ENCODE measurements at places on chromosomes 12 and 14.
A peak's percentile ranks its signal among the peaks of the same experiment; 100 is the strongest.

GRCh38 chr14:98976271-98976670 is 295.7 kb downstream of the BCL11B start:
- no peak for DNase-seq

GRCh38 chr12:3204730-3205531 is 127.8 kb downstream of the TSPAN9 start:
- DNase-seq, result no peak

DNA sequence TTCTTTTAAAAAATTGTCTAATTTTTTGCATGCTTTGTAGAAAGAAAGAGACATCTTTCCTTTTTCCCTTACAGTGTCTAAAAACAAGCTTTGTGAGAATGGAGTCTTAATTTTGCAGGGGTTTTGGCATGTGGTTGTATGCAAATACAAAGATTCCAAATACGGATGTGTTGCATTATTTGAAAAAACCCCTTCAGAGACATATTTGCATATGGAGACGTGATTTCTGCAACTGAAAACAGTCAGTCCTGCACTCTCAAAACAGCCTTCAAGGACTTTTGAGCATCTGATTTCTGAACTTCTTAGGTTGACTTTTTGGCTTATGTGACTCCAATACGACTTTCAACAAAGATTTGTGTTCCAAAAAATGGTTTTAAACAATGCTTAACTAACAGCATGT is 7.8 kb downstream of the IRAK3 start:
- DNase-seq, result no peak

GRCh38 chr12:84046859-84047258 is 865.7 kb downstream of the SLC6A15 start:
- DNase-seq, result no peak

DNA sequence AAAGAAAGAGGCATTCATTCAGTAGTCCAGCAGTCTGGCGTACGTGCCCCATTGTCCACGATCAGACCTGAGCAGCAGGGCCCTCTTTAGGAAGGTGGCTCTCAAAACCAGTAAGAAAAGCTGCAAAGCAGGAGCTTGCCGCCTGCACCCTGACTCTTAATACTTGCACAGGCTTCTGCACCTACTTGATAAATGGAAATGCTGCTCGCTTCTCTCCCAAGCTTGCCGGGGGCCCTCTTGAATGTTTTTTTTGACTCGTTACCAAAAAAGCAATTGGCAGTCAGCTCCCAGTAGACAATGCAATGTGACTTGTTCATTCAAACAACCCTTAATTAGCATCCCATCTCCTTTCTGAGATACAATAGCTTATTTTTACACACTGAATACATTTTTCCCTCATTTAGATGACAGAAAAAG is 27.2 kb upstream of the PTPRB start:
- no peak for DNase-seq

- no peak for DNase-seq
Measured at GRCh38 chr14:66092748-66093147, 393.4 kb upstream of the CCDC196 start.

DNA sequence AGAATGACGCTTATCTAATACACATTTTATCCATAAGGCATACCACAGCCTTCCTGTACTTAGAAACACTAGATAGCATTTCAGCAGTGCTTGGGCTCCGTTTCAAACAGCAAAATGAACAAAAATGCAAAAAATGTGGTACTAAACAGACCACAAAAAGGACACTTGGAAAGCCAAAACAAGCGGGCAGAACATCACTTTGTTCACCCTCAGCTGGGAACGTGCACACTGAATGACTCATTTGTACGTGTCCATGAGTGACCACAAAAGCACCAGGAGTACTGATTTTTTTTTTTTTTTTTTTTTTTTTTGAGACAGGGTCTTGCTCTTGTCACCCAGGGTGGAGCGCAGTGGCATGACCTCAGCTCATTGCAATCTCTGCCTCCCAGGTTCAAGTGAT is 8.9 kb upstream of the FOXN3 start:
- DNase-seq, result peak; percentile 90

GRCh38 chr14:75132382-75133086 is 5.7 kb upstream of the NEK9 start:
- peak; percentile 52 for DNase-seq

DNA sequence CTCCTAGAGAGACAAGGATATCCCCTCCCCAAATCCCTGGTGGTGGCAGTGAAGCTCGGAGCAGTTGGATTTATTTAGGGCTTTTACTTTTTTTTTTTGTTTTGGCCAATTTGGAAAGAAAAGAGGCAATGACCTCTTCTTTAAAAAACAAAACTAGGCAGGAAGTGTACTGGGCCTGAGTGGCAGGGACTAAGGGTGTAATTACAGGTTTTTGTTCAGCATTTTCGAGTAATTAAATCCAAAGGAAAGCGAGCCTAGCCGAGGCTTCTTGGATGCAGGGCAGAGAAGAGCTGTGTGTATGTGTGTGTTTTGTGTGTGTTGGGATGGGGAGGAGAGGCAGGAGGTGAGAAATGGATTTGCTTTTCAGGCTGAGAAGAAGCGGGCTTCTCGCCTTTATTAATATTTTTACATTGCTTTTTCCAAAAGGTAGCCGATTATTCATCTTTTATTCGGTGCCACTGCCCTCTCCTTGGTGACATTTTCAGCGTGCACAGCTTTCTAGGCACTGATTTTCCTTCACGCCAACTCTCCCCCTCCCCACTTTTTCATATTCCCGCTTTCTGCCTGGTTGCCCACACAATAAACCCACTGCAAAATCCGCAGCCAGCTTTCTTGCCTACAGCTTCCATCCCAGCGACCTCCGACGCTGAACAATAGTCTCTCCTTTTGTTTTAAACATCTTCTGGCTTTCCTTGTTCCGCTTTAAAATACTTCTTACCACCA is 8.9 kb upstream of the IRF2BPL start:
- no peak for DNase-seq

GRCh38 chr12:62716866-62717525 is 218.0 kb downstream of the PPM1H start:
- no peak for DNase-seq

DNA sequence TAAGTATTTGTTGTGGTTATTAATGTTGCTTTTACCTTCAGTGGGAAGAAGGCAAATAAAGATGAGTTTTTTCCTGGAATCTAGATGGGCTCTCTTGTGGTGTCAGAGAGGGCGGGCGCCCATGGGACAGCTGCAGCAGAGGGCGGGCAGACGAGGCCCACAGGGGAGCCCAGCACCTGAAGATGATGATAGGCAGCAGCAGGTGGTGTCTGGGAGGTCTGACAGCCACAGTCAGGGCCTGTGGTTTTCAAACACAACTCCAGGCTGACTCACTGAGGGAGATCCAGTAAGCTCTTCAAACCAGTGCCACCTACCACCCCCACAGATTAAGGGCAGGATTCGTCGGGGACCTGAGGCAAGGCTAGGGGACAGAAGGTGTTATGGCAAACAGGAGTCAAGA is 42.8 kb downstream of the NKX2-1 start:
- DNase-seq, result no peak

- DNase-seq, result no peak
Measured at GRCh38 chr14:72573725-72574417, 320.0 kb downstream of the DPF3 start.

DNA sequence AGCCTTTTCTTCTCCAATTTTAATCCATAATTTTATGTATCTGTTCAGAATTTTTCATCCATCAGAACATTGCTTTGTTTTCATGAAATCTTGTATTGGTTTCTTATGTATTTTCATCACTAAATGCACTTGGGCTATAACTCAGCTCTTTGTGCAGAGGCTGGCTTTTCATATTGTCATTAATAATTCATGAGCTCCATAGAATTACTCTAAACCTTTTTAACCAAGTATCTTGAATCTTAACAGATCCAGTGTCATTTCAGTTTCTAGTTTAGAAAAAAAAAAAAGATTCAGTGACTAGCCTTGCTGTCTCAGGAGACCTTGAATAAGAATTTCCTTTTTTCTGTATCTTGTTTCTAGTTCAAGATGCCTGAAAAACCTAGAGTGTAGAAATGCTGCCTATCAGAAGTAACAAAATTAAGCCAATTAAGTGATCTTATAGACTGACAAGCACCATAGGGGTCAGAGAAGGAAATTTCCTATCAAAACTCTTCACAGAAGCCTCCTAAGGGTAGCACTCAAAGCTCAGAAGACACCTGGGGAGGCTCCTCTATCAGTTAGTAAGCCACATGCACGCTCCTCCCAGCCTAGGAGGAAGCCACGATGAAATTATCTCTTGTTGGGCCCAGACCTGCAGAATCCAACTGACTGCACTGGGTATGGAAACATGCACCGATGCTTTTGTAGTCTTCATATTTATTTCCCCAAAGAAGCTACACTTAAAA is 163.4 kb downstream of the KICS2 start:
- no peak for DNase-seq

- DNase-seq, result no peak
Measured at GRCh38 chr14:59882957-59883356, 12.4 kb upstream of the RTN1 start.

GRCh38 chr12:51524386-51524901 is 66.6 kb upstream of the SCN8A start:
- DNase-seq, result no peak

- no peak for DNase-seq
Measured at GRCh38 chr12:131499160-131499863, 211.6 kb upstream of the SFSWAP start.

- no peak for DNase-seq
Measured at GRCh38 chr14:105840266-105841021, 314.1 kb downstream of the TMEM121 start.

GRCh38 chr14:40232302-40232701 is 800.1 kb upstream of the FBXO33 start:
- DNase-seq, result no peak

DNA sequence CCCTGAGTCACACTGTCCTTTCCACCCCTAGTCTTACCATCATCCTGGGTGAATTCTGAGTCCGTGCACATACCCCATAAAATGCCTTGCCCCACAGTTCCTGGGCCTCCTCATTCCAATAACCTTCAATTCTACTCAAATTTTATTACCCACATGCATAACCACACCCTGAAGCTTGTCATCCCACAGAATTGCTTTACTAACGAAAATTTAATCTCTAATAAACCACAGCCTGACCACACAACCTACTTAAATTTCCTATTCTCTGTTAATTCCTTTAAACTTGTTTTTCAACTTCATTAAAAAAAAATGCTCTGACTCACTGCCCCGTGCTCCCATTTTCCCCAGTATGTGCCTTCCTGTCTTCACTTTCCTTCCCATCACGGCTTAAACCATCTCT is 205.9 kb downstream of the PHLDA1 start:
- peak; percentile 74 for DNase-seq

- DNase-seq, result peak; percentile 79
Measured at GRCh38 chr14:54566410-54567223, at the start of gene SAMD4A. TSS of gene SAMD4A (plus strand) at chr14:54567128. CDS start at chr14:54567917, 789 bp downstream.

GRCh38 chr14:64463195-64463594 is 2.1 kb upstream of the AKAP5 start:
- DNase-seq, result no peak

DNA sequence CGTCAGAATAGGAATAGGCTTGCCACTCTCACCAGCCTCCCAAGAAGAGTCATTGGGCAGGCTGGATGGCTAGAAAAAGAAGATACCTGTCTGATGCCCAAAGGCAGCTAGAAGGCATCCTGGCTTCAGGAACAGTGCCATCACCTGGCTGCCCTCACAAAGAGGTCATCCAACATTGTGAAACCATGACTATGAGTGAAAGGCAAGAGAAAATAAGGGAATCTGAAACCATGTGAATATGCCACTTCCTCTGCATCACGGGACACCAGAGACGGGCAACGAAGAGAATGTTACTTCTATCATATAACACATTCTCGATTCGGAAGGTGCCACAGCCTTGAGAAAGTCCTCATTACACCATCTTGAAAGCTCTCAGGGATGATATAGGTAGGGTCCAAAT is 182.0 kb downstream of the DAD1 start:
- no peak for DNase-seq

DNA sequence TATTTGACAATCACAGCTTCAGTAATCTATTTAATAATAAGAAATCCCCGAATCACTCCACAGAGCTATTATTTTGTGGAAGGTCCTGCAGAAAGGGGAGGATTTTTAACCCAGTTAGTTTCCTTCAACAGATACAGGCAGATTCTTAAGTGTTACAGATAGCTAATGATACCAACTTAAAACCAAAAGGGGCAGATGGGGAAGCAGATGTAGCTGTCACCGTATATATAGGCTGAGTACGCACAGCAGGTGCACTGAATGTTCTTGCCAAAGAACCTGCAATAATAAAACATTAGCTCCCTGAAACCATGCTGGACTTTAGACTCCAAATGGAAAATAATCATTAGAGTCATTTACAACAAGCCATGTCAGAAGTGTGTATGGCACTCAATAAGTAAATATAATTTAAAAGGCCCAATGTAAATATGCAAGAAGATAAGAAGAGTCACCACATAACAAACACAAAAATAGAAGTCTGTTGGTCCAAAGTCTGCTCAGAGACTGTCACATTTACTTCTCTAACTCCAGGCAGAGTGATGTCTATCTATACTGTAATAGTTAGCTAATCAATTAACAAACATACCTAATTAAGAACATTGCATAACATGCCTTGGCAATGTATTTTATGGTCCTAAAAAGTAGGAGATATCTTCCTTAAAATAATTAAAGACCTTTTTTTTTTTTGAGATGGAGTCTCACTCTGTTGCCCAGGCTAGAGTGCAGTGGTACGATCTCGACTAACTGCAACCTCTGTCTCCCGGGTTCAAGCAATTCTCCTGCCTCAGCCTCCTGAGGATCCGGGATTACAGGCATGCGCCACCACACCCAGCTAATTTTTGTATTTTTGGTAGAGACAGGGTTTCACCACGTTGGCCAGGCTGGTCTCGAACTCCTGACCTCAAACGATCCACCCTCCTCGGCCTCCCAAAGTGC is 78.8 kb downstream of the SEC23A start:
- no peak for DNase-seq

- no peak for DNase-seq
Measured at GRCh38 chr12:51847643-51848325, 734 bp downstream of the FIGNL2 start.

DNA sequence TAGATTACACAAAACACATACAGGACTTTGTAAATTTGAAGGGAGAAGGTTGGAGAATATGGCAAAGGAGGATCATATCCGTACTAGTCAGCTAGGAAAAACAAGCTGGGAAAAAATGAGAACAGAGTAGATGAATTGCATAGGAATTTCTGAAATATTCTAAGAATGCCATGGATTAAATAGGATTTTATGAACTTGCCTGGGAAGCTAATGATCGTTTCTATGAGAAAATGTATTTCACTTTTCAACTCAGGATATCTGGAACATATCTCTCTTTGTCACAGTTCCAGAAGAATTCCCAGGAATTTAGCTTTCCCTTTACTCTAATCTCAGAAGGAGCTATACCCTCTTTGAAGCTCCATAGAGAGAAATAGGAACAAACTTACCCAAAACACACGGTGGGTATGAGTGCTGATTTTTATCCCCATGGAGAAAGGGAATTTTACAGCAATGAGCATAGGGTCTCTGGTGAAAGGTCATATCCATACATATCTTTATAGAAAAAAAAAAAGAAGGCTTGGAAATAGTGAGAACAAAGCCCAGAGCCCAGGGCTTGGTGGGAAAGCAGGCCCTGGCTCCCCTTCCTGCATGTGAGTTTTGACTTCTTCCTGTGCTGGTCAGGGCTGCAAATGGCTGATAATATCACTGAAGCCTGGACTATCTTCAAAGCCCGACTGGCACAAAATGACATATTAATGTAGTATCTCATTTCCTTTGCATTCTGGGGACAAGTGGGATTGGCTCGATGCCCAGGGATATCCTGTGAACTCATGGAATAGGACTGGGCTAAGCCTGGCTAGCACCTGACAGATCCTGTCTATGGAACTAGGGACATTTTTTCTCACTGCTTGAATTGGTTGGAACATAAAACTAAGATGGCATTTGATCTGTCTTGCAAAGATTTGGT is 136.3 kb downstream of the AEBP2 start:
- peak; percentile 20 for DNase-seq

GRCh38 chr12:107649661-107650061 is 35.9 kb upstream of the PWP1 start:
- no peak for DNase-seq

GRCh38 chr14:84421621-84422020 is 1108.3 kb upstream of the FLRT2 start:
- peak; percentile 18 for DNase-seq
